GM12892 (cell line): ENCODE measurements at places on chromosomes 6 and 20.

GRCh38 chr6:119739769-119740168, 390.2 kb upstream of the MAN1A1 start:
- DNase-seq: no peak

DNA sequence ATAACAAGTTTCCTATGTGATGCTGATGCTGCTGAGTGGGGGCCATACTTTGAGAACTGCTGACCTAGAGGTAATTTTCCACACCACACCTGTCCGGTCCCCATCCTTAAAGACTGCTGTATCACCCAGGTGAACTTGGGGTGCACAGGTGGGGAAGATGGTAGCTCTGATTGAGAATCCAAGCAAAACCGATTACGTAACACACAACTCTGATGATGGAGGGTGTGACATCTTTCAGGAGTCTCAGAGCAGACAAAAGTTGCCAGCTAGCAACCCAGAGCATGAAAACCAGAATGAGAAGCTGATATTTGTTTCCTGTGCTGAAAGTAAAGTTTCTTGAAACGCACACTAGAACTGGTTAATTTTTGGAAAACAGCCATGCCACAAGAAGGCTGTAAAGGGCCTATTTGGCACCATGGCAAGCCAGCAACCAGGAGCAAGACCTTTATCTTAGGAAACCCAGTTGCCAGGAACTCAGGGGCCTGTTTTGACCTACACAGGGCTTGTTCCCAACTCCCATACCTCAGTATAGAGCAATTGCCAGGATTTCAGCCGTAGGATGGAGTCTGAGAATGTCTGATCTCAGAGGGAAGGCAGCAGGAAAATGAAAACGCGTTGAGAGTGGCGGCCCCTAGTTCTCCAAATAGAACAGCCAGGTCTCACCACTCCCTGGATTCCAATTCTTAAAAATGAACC, 21.6 kb upstream of the TBC1D7 start:
- no peak for DNase-seq

DNA sequence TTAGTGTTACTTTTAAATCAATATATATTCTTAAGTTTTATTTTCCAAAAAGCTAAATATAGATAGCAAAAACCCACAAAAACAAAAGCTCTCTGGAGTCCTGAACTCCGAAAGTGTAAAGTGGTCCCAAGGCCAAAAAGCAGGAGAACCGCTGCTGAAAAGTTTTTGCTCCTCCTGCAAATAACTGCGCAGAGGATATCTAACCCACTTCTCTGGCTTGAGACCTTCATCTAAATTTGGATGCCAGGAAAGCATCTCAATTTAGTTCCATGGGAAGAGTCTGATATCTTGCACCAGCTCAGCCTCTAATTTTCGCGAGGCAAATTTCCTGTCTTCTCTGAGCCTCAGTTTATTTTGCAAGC, 523 bp downstream of the MRPS10 start:
- no peak for DNase-seq

DNA sequence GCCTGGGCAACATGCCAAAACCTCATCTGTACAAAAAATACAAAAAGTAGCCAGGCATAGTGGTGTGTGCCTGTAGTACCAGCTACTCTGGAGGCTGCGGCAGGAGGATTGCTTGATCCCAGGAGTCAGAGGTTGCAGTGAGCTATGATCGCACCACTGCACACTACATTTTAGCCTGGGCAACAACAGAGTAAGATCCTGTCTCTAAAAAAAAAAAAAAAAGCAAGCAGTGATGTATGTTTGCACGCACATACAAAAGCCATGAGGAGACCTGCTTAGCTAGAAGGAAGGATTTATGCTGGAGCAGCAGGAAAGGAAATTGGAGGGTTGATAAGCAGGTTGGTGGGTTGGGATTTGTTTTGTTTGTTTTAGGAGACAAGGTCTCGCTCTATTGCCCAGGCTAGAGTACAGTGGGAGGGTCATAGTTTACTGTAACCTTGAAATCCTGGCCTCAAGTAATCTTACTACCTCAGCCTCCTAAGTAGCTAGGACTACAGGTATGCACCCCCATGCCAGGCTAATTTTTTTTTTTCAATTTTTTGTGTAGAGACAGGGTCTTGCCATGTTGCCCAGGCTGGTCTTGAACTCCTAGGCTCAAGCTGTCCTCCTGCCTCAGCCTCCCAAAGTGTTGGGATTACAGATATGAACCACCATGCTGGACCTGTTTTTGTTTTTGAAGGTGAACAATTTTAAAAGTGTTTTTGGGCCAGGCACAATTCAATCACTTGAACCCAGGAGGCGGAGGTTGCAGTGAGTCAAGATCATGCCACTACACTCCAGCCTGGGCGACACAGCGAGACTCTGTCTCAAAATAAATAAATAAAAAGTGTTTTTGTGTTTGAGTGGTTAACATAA, 4.0 kb downstream of the ZSWIM3 start:
- no peak for DNase-seq

DNA sequence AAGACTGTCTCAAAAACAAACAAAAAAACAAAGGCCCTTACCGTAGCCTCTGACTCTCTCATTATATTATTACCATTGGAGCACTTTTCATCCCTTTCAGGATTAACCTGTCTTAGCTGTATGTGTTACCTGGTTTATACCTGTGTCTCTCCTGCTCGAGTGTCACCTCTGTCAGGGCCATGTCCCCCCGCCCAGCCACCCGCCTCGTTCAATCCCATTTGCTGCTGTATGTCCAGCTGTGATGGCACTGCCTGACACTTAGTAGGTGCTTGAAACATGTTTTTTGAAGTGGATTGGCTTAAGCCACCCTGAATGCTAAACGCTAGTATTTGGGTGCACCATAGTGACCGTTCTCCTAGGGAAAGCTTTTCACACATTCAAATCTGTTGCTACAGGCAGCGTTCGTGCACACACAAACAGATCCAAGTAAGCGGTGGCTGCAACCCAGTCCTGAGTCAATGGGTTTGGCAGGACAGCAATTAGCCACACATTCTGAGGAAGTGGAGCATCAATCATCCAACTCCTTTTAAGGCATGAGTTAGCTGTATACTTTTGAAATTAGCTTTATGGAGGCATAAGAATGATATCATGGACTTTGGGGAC, 98.9 kb upstream of the ZNF217 start:
- no peak for DNase-seq

- no peak for DNase-seq
Observed at GRCh38 chr6:137820425-137820824, 46.6 kb upstream of the TNFAIP3 start.

- DNase-seq: no peak
Observed at GRCh38 chr20:63032026-63032800, 25.4 kb upstream of the BHLHE23 start.

GRCh38 chr6:53986165-53986720, 125.0 kb upstream of the MLIP start:
- DNase-seq: no peak

GRCh38 chr6:167898673-167899311, 72.1 kb downstream of the AFDN start:
- DNase-seq: no peak

DNA sequence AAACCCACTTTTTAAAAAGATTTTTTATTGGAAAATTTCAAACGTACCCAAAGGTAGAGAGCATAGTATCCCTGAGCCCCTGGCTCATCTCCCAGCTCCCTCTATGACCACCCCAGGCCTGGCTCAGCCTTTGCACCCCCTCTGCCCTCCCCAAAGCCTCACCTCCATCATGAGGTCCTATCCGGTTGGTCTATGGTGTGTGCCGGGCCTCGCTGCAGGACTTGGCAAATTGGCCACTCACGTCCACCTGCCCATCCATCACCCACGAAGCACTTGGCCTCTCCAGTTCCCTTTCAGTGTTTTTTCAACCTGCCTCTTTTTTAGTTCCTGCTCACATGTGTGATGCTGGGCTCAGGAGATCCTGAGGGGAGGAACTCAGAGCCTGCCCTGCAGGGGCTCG, 147.4 kb downstream of the CDH4 start:
- no peak for DNase-seq

- no peak for DNase-seq
Observed at GRCh38 chr20:34536798-34537394, 20.7 kb downstream of the DYNLRB1 start.

GRCh38 chr6:100276311-100277057, 188.2 kb downstream of the SIM1 start:
- DNase-seq: no peak

DNA sequence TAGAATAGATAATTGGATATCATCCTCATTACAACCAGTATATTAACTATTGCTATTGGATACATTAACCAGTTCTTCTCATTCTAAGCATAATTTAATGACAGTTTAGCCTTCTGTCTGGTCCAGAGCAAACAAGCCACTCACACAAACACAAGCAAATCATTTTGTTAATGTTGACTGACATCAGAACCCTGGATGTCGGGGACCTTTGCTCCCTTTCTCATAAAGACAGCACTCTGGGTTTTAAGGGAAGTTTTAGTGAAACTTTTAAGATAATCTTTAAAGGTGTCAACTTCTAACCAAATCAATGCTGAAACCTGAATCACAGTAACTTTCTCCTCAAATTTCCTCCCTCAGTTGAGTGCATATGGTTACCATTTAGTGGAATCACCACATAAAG, 113.9 kb downstream of the PTPRK start:
- no peak for DNase-seq

GRCh38 chr20:47235853-47236638, 120.5 kb downstream of the ZMYND8 start:
- no peak for DNase-seq

GRCh38 chr20:20289331-20289730, 78.6 kb upstream of the INSM1 start:
- no peak for DNase-seq
